ENCODE measurements at places on chromosomes 7 and 10.

- no peak for DNase-seq
Measured at GRCh38 chr7:135898226-135898625, 78.9 kb downstream of the MTPN start.

- DNase-seq, result no peak
Measured at GRCh38 chr7:32283546-32283945, 206.6 kb downstream of the LSM5 start.

DNA sequence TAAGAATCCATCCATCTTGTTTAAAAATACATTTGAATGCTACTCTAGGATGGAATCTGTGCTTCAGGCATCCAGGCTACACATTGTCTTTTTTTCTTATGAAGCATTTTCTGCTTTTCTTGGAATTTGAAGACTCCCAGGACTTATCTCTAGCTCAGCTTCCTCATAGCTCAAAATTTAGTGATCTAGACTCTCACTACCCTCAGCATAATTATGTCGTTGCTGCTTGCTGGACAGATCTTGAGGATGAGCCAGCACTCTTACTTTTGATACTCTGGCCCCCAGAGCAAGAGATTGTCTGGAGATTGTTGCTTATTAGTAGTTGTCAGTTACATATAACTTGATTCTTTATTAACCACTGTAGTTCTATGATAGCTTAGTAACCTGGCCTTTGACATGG, 83.3 kb upstream of the FGL2 start:
- no peak for DNase-seq

- no peak for DNase-seq
Measured at GRCh38 chr10:77844177-77844576, 82.4 kb downstream of the DLG5 start.

GRCh38 chr7:100215895-100216294, 3.9 kb upstream of the PVRIG start:
- DNase-seq, result no peak

GRCh38 chr7:25988640-25989039, 163.4 kb upstream of the NFE2L3 start:
- no peak for DNase-seq

DNA sequence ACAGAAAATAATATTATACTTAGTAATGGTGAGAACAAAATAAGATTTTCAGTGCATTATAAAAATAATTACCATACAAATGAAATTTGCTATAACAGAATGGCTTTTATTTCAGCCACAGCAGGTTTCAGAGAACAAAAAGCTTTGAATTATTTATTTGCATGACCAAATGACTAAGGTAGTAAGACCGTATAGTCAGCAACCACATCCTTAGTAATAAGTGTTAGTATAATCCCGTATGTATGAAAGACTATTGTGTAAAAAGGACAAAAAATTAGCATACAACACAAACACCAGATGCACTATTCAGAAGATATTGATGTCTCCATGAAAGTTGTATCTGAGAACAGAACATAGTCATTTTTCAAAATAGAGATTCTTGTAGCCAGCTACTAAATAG, 12.2 kb downstream of the PDZD8 start:
- no peak for DNase-seq

- no peak for DNase-seq
Measured at GRCh38 chr7:23277359-23277989, 21.7 kb upstream of the MALSU1 start.

DNA sequence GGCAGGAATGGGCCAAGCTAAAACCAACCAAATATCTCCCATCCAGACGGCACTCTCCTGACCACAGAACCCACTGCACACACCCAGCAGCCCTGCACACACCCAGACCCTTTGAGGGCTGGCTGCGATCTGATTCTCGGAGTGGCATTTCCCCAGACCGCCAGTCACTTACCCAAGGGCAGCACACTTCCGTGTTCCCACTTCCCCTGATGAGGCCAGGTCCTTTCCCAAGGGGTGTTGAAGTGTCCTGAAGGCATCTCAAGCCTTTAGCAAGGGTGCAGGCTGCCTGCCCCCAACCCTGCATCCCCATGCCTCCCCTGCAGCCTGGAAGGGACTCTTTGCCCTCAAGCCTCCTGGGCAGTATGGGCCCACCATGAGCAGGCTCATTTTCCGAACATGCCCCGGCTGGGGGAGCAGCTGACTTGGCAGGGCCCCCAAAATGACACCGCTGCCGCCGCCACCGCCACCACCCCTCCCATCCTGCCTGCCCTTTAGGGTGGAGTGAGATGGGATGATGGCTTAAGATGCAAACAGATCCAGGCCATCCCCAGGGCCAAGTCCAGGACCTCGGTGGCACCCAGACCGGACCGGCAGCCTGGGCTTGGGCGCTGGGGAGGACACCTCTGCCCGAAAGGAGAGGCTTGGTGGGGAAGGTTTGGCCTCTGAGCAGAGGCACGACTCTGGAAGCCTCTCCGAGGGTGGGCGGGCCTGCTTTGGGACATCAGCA, 159.8 kb downstream of the NRF1 start:
- no peak for DNase-seq

DNA sequence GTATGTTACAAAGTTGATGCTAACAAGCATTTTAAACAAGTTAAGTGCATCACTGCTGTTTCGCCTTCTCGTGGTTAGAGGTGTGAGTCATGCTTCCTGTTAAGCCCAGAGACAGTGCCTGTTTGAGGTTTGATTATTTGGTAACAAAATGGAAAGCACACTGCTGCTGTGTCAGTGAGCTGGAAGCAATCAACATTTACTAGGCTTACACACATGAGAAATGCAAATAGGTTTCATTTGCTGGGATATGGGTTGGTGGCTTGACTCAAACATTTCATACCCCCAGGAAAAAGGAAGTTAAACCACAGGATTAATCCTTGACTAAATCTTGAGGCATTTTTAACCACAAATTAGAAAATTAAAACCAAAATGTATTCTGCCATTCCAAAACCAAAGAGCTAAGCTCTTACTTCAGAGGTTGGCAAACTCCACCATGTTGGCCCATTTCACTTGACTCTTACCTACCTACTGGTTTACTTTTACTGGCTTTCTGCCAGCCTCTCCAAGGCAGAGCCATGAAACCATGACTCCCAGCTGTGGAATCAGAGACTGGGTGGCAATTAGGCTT, 139.2 kb downstream of the ETV1 start:
- DNase-seq, result no peak

DNA sequence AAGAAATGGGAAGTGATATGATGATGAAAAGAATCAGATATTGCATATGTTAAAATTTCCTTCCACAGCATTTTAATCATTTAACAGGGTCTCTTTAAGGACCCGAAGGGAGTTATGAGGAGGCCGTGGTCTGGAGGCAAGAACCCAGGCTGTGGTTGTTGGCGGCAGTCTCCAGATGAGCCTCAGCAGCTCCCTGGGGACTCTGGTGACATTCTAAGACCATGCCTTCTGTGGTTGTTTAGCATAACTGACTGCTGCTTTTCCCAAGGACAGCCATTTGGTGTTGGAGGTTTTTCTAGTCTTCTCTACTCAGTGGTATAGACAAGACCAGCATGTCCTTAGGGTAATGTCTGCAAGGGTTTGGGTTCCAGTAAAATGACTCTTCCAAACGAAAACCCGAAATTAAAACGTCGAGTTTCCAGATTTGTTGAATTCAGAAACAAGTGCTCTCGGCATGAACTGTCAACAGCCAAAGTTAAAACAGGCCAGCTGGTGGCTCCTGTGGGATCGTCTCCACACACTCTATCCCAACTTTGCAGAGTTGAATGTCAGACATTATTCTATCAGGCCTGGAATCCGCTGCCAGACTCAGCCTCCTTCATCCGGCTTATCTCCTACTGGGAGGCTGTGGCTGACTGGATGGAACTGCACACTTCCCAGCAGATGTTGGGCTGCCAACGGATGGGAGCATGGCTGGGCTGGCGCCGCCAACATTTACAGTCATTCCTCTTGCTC, 183.1 kb downstream of the TAX1BP1 start:
- DNase-seq, result no peak

All from esophagus squamous epithelium (tissue), 5 donors.